ENCODE measurements at places on chromosomes 13 and 19.

GRCh38 chr13:20616059-20616797 lies 49.3 kb downstream of the IFT88 start:
- no peaks in the 10 kb centered on the region for H3K36me3 ChIP-seq
- no peaks in the 10 kb centered on the region for H3K4me1 ChIP-seq
- H3K27me3 ChIP-seq = no peaks in the 10 kb centered on the region
- no peak for DNase-seq

- DNase-seq = no peak
- H3K27me3 ChIP-seq = no peaks in the 10 kb centered on the region
- H3K4me3 ChIP-seq = no peak overlapping the region
- no peaks in the 10 kb centered on the region for H3K4me1 ChIP-seq
These were observed 50.2 kb downstream of the SERP2 start for GRCh38 chr13:44423824-44424223.

DNA sequence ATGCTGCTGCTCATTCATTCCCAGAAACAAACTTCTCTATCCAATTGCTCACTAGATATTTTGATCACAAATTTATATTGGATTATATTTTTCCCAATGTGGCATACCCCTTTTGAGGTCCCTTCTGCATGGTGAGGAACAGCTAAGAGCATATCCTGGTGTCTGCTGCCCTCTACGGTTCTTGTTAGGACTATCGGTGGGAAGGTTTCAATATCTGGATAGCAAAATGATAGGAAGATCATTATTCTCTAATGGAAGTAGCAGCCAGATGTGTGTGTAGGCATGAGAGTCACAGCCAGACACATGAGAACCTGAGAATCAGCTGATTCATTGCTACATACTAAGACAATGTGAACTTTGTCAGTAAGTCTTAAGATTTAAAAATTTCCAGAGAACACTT lies 1422.4 kb upstream of the MIR17HG start:
- H3K27ac ChIP-seq = no peak overlapping the region
- no peaks in the 10 kb centered on the region for H3K36me3 ChIP-seq
- no peak overlapping the region for H3K4me3 ChIP-seq
- no peaks in the 10 kb centered on the region for H3K27me3 ChIP-seq
- no peaks in the 10 kb centered on the region for H3K4me1 ChIP-seq
- DNase-seq = no peak

DNA sequence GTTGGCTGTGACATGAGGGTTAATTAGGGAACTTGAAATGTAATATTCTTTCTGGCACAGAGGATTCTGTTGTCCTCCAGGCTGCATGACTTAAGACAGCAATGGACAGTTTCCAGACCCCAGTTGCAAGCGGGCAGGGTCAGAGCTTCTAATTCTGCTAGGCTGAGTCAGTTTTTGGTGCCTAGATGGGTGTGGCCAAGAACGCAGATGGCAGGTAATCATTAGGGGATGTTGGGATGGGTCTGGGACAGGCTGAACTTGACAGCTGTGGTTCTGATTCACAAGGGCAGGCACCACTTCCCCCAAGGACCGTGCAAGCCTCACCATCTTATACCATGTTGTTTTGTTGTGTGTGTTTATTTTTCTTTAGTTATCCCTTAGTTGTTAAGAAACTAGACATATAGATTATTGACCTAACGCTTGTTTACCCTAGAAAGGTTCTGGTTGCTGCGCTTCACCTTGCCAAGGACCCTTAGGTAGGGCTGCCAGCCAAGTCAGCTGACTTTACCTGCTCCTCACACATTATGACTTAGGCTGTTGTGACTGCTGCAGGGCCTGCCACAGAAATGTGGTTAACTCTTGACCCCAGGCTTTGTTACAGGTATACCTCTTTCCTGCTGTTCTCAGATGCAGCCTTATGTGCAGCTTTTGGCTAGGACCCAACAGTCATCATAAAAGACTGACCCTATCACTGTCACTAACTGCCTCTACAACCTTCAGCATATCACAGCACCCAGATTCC lies 117.7 kb upstream of the KLF12 start:
- peak; percentile 59 for DNase-seq
- no peaks in the 10 kb centered on the region for H3K4me1 ChIP-seq
- no peak overlapping the region for H3K27ac ChIP-seq
- no peak overlapping the region for H3K4me3 ChIP-seq
- H3K27me3 ChIP-seq = no peaks in the 10 kb centered on the region
- H3K36me3 ChIP-seq = no peaks in the 10 kb centered on the region

DNA sequence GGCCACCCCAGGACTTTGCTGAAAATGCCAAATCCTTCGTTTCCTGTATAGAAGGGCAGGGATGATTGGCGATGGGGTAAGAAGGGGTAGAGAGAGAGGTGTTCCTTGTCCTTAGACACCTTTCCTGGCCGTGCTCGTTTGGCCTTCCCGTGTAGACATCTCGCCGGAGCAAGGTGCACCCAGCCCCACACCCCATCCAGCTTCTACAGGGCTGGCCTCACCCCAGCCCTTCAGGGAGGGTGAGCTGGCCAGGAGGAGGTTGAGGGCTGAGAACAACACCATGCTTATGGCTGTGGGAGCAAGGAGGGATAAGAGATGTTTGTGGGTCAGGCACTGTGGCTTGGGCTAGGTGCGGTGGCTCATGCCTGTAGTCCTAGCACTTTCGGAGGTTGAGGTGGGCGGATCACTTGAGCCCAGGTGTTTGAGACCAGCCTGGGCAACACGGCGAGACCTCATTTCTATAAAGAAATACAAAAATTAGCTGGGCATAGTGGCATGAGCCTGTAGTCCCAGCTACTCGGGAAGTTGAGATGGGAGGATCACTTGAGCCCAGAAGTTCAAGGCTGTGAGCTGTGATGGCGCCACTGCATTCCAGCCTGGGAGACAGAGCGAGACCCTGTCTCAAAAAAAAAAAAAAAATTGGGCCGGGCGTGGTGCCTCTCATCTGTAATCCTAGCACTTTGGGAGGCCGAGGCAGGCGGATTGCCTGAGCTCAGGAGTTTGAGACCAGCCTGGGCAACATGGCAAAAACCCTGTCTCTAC lies 15.5 kb downstream of the SMARCA4 start:
- H3K27ac ChIP-seq = no peak overlapping the region
- H3K27me3 ChIP-seq = no peaks in the 10 kb centered on the region
- peak; percentile 66 for DNase-seq
- H3K4me3 ChIP-seq = no peak overlapping the region
- no peaks in the 10 kb centered on the region for H3K36me3 ChIP-seq

DNA sequence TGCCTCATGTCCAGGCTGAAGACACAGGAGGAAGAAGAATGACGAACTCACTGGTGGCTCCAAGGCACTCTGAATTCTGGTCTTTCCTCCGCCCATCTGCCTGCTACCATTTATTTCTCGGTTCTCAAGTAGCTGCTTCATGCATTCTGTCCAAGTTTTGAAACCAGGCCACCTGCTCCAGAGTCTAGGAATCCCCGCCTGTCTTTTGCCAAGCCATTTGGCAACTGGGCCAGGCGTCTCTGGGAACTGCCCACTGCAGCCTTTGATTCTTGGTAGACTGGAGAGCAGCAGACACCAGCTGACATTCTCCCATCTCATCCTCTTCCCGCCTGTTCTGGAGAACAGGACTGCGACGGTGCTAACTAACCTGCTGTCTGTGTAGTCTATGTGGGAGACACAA lies 10.8 kb downstream of the SLC35E1 start:
- no peaks in the 10 kb centered on the region for H3K27me3 ChIP-seq
- DNase-seq = no peak
- peaks cover 89% of the 10 kb centered on the region for H3K36me3 ChIP-seq

- no peak within 1 kb of the TSS for H3K4me3 ChIP-seq
- DNase-seq = no peak
These were observed at the start of gene PSG1 for GRCh38 chr19:42879613-42880012. Gene PSG1, minus strand, starts transcription at chr19:42879713. Its CDS starts 132 bp downstream, at chr19:42879581.

GRCh38 chr19:39705578-39706188 lies 1.4 kb downstream of the LGALS14 start:
- H3K4me3 ChIP-seq = no peak overlapping the region
- H3K27me3 ChIP-seq = no peaks in the 10 kb centered on the region
- no peaks in the 10 kb centered on the region for H3K36me3 ChIP-seq
- H3K4me1 ChIP-seq = no peaks in the 10 kb centered on the region
- H3K27ac ChIP-seq = no peak overlapping the region

All from Peyer's patch (tissue), 4 donors.